ENCODE measurements at places on chromosomes 16 and 17.

DNA sequence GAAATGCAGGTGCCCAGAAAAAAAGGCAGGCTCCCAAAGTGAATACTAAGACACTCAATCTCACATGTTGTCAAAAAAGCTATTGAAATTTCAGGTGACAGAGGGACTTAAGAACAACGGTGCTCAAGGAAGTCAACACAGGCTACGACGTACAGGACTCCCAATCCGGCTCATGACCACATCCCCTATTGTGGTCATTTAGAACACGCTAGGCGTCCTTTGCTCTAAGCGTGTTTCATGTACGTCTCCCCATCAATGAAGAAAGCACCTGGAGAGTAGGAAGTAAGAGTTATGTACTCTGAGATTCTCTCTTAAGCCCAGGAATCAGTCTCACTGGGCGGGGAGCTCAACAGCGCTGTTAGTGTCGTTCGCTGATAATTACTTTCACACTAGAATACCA is 94.1 kb downstream of the MRM3 start:
- DNase-seq, result no peak

GRCh38 chr16:86949116-86949515 is 368.1 kb downstream of the C16orf95 start:
- DNase-seq, result no peak

- DNase-seq, result no peak
Measured at GRCh38 chr17:20982589-20983358, 60.0 kb downstream of the USP22 start.

- no peak for DNase-seq
Measured at GRCh38 chr17:76716839-76717215, 6.1 kb upstream of the MXRA7 start.

- no peak for DNase-seq
Measured at GRCh38 chr17:29628644-29629043, 5.9 kb upstream of the CORO6 start.

- DNase-seq, result no peak
Measured at GRCh38 chr17:16383772-16384287, 2.9 kb downstream of the UBB start.

DNA sequence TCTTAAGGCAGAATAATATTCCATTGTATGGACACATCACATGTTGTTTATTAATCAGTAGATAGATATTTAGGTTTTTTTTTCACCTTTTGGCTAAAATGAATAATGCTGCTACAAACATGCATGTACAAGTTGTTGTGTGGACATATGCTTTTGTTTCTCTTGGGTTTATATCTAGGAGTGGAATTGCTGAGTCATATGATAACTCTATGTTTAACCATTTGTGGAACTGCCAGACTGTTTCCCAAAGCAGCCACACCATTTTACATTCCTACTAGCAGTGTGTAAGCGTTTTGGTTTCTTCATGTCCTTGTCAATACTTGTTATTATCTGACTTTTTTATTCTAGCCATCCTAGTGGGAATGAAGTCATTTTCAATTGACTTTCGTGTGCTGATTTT is 21.3 kb downstream of the CYLD start:
- no peak for DNase-seq

DNA sequence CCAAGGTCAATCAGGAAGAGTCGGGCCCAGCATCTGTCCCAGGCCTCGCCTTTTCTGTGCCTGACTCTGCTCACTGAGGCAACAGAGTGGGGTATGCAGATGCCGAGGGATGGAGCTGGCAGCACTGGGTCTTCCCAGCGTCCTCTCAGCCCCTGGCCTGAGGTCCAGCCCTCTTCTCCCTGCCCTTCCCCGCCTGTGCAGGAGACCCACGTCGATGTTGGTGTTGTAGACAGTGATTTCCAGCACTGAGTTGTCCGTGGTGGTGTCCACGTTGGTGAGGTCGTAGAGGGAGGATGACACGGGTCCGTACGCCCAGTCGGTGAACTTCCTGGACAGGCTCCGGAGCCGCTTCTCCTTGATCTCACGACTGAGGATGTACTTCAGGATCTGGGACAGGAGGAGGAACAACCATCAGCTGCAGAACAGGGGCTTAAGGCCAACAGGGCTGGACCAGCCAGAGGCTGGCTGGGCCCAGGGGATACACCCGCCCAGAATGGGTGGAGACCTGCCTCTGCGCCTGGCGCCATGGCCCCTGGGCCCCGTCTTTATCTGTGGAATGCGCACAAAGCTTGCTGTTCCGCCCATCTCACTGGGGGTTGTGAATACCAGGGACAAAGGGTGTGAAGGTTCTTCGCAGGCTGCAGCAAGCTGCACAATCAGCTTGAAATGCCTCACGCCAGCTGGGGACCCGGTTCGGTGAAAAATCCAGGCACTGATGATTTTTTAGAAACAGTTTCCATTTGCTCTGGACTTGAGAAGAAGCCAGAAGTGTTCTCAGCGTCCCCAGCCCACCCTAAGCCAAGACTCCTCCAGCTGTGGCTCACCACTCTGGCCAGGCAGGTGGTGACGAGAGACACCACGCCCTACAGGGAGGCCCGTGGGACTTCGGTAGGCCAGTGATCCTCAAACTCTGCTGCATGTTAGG is 27.5 kb downstream of the TRPV3 start:
- DNase-seq, result no peak

Measured in stimulated activated CD8-positive, alpha-beta memory T cell treated with anti-CD3 and anti-CD28 coated beads, Interleukin-7, amount 100 ng/mL, for 24 hours (primary cell).